Lower leg skin (tissue), 4 donors: ENCODE measurements at places on chromosomes 4 and X.

DNA sequence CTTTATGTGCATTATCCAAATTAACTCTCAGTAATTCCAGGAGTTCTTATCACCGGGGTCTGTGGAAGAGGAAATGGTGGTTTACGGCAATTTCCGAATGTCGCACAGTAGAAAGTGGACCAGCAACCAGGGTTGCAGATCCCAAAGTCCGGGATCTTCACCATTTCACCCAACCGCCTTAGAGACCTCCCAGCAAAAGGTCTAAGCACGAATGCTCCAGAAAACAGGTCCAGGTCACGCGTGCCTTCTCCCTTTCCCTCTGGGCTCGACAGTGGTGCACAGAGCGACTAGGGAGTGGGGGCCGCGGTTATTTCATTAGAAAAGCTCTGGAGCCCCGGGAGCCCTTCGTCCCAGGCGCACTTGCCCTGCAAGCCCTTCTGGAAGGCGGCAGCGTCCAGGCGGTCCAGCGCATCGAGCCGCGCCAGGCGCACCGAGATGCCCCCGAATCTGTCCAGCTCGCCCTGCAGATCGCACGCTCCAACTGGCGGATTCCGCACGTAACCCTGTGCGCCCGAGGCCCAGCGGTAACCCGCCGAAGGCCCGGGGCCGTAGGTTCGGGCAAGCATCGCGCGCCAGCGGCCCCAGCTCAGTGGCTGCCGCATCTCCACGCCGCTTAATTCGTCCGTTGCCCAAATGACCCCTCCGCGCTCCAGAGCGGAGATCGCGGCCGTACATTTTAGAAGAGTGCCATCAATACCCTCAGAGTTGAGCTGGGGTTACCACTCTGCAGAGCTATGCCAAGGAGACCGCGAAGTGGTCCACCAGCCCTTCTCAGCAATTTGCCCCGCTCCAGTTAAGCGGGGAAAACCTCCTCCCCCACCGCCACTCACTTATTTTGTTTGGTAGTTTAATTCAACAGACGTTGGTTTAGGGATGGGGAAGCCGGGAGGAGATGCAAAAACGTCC lies at the start of gene NUDT6:
TSS of gene NUDT6 (minus strand) at position 627 of the 906 bp plus-strand sequence. CDS start at position 602, 25 bp downstream.
- peak; percentile 35 for DNase-seq

GRCh38 chr4:3639613-3640586 lies 107.7 kb upstream of the LRPAP1 start:
- DNase-seq, result no peak

- DNase-seq, result no peak
Observed at GRCh38 chrX:155632431-155633100, 19.8 kb upstream of the TMLHE start.

DNA sequence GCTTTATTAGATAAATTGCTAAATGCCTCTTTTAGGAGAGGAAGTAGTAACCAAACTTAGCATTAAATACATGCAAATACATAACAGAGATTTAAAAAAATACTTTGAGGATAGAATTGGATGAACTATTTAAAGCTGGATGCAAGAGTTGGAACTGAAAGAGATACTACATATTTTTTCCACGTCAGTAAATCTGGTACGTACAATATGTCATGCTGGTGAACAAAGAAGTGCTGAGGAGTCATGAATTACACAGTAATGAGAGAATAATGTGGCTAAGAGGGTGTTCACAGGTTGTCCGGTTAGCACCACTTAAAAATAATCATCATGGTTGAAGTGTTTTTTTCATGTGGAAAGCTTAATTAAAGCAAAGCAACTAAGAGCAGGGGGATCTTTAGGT lies 184.1 kb upstream of the FRMPD4 start:
- no peak for DNase-seq

DNA sequence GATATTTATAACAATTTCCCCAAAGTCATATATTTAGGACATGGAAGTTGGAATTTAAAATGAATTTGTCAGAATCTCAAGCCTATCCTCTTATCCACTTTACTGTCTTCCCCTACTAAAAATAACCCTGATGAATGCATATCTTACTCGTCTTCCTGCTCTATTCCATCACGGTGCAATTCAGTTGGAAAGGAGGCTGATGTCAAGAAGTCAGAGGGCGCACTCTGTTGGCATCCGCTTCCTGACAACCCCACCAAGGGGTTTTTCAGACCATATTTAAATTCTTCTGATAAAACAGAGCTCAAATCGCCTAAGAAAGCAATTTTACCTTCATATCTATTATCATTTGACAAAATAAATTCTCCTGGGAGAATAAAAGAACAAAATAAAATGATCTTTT lies 233.5 kb downstream of the ARHGAP24 start:
- DNase-seq, result no peak

GRCh38 chr4:107478327-107478980 lies 241.6 kb downstream of the PAPSS1 start:
- no peak for DNase-seq
